ENCODE measurements at places on chromosomes 11 and 22. TPM values are rescaled to one million over a fixed set of nuclear protein-coding genes. Genes with fewer than 3 reads are reported as not detected.

C11orf87 gene
- total RNA-seq = under 0.01 TPM

OVCH2 gene
- not detected for total RNA-seq

NUCB2 gene
- 186 TPM for total RNA-seq

SLC5A12 gene
- 0.06 TPM for total RNA-seq

KCNK4 gene
- not detected for total RNA-seq

SOX10 gene
- not detected for total RNA-seq

SCO2 gene
- total RNA-seq = 0.62 TPM

OR6A2 gene
- total RNA-seq = 0.19 TPM

KRTAP5-1 gene
- not detected for total RNA-seq

BLID gene
- total RNA-seq = 16.6 TPM

AIFM3 gene
- total RNA-seq = 0.53 TPM

PATE4 gene
- total RNA-seq = not detected

ZDHHC24 gene
- 10.6 TPM for total RNA-seq

FREY1 gene
- 0.44 TPM for total RNA-seq

GTSE1 gene
- 3.3 TPM for total RNA-seq

SLC22A9 gene
- total RNA-seq = not detected

TRIM34 gene
- total RNA-seq = 21.3 TPM

EHF gene
- 0.06 TPM for total RNA-seq

THY1 gene
- total RNA-seq = 24.7 TPM

PRDX5 gene
- 296 TPM for total RNA-seq

RAB38 gene
- total RNA-seq = 5.9 TPM

RTN4R gene
- 0.13 TPM for total RNA-seq

SERPING1 gene
- total RNA-seq = 9.5 TPM

CEP126 gene
- 4.2 TPM for total RNA-seq

TMPRSS13 gene
- not detected for total RNA-seq

RBMXL2 gene
- total RNA-seq = not detected
